ENCODE measurements at places on chromosomes 16 and 17.

DNA sequence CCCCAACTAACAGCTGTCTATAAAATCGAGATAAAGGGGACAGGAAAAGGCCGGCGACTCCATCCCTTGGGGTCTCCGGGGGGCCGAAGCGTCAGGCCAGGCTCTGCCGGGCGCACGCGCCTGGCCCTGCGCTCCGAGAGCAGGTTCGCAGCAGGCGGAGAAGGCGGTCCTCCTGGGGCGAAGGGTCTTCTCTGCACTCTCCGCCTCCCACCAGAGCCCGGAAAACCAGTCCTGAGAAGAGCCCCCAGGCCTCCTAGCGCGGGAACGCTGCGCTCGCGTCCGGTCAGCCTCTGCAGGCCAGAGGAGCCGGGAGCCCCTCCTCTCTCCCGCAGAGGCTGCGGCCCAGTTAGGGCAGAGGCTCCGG, 5.1 kb downstream of the FOXF1 start:
- no peak for DNase-seq

DNA sequence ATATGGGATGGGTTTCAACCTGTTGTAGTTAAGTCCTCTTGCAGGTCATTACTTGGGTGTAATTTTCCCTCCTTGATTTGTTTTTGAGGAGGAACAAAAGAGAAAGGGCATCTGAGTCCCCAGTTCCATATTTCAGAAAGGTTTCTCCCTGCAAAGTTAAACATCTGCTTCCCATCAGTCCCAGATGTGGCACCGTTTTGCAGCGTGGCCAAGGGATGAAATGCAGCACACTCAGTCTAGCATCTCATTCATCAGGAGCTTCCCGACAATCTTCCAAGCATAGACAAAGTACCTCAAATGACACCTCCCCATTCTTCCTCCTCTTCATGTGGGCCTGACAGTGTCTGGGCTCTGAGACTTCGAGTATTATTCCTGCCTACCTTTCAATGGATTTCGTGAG, 363.7 kb upstream of the SOX9 start:
- no peak for DNase-seq

GRCh38 chr17:7774055-7774521, 56.5 kb downstream of the DNAH2 start:
- no peak for DNase-seq

- no peak for DNase-seq
These were observed 11.0 kb downstream of the AMFR start for GRCh38 chr16:56414366-56414765.

DNA sequence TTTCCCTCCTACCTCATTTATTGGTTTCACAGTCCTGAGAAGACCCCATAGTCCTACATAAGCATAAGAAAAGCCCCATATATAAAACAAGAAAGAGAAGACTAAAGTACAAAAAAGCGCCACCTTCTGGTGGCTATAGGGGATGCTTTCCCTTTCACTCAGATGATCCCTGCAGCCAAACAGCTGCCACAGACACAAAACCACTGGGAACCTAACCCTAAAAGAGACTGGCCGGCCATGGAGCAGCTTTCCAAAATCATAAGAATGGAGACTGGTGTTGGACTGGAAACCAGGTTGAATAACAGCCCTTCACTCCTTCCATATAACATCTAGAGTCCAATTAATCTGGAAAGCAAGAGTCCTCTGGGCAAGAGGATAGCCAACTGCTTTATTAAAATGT, 11.4 kb downstream of the DYNC1LI2 start:
- peak; percentile 42 for DNase-seq

GRCh38 chr16:88533932-88534637, 36.1 kb upstream of the ZC3H18 start:
- DNase-seq, result no peak

GRCh38 chr17:30104575-30105339, 11.9 kb upstream of the NSRP1 start:
- peak; percentile 99 for DNase-seq

DNA sequence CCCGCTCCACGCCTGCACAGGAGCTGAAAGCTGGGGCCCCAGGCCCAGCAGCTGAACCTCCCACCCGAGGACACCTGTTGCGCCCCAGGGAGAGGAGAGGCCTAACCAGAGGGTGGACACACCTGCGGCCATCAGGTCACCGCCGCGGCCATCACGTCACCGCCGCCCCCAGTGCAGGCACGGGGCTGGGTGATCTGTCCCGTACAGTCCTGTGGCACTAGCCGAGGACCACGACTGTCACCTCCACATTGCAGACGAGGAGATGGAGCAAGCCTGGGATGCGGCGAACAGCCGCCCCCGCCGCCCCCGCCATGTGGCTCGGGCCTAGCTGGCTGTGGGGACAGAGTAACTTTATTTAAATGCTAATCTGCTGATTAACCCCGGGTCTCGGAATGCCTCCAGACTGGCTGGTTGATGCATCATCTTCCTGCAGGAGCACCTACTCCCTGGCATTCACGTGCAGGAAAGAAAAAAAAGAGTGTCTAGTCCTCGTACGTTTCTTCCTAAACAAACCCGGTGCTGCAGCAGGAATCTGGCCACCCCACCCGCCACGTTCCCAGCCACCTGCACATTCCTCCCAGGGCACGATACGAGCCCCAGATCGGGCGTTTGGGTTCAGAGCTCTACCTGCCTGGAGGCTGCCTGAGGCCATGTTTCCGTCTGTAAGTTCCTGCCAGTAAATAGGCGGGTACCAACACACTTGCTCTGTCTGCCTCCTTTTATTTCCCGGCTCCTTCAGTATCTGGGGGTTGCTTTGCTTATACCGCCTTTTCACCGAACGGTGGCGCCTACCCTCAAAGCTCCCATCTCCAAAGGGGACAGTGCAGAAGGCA, 29.9 kb downstream of the PIEZO1 start:
- DNase-seq, result peak; percentile 69

GRCh38 chr16:49355933-49356665, 17.5 kb upstream of the C16orf78 start:
- no peak for DNase-seq

DNA sequence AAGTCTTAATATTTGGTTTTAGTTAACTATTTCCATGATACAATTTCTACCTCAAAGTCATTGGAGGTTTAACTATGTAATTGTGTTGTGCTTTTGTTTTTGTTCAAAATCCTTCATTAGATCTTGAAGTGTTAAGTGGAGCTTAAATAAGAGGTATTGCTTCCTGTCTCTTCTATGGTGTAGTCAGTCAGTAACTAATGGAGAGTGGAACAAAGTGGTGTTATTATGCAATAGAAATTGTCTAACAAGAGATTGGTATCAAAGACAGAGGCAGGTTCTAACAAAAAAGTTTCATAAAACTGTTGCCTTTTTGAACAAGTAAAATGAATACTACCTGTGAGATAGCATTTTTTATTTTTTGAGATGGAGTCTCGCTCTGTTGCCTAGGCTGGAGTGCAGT, 45.2 kb downstream of the GRB7 start:
- DNase-seq, result no peak

DNA sequence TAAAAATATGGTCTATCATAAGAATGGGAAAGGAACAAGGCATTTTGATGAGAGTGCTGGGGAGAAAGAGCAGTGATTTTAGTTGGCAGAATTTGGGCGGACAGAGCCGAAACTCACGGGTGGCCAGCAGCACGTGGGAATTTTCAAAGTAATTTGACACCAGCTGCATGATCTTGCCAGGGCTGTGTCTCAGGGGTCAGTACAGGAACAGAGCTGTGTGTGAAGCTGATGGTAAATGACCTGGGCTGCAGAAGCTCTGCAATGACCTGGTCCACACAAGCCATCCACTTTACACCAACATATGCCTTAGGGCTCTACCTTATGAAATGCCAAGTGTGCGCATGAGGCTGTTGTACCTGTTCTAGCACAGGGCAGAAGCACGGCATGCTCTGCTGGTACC, 112.0 kb downstream of the ZFHX3 start:
- DNase-seq, result no peak

DNA sequence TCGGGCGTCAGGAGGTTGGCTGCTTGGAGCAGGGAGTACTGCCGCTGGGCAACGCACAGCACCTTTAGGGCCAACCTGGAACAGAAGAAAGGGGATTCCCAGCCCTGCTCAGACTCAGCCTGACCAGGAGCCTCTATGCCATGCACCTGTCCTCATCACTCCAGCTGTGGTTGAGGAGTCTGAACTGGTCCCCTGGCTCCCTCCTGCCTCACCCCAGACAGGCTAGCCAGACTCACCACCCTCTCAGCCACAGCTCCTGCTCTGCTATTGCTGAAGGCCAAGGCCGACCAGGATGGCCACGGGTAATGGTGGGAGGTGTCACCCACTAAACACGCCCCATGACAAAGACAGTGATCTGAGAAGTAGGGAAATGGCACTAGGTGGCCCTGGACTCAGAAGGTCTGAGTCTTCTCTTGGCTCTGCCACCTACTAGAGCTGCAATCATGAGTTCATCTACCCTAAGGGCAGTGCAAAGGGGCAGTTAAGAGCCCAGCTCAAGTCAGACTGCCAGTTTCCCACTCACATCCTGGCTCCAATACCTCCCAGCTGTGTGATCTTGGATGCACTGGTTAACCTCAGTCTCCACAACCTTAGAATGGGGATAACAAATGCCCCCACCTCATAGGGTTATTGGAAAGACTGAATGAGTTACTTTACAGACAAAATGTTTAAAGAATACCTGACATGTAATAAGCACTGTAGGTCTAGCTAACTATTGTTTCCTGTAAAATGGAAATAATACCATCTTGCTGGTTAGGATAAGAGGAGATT, 13.8 kb upstream of the GFAP start:
- no peak for DNase-seq

- DNase-seq, result no peak
These were observed 20.1 kb downstream of the COX11 start for GRCh38 chr17:54948380-54948779.

GRCh38 chr17:2803386-2803785, 7.1 kb downstream of the RAP1GAP2 start:
- no peak for DNase-seq

- no peak for DNase-seq
These were observed 216.3 kb upstream of the PSMD7 start for GRCh38 chr16:74080311-74080710.

DNA sequence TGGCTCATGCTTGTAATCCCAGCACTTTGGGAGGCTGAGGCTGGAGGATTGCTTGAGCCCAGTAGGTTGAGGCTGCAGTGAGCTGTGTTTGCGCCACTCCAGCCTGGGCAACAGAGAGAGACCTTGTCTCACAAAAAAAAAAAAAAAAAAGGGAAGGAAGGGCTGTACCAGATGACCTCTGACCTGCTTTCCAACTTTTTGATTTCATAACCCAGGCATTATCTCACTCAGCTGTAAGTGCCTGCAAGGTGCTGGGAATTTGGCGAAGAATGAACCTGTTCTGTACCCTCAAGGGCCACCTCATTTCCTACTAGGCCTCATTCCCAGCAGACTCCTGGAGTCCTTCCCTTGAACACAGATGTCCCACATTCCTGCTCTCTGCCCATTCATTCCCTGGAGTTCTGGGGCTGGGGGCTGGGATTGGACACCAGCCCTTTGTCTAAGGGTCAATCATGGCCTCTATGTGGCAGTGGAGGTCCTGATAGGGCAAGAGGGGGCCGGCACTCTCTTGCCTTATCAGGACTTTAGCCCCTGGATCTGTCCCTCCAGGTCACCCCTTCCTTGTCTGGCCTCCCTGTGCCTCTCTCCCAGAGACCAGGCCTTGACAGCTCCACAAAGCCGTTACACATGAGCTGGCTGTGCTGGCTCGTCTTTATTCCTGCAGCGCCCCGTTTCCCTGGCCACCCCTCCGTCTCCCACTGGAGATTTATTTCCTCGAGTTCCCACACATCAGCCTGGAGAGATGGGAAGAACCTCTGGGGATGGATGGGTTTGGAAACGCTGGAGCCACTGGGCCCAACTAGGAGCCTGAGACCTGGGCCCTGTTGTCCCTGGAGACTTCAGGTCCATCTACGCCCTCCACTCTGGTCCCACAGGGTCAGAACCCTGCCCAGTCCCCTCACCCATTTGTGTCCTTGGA, 821 bp upstream of the GFAP start:
- no peak for DNase-seq

DNA sequence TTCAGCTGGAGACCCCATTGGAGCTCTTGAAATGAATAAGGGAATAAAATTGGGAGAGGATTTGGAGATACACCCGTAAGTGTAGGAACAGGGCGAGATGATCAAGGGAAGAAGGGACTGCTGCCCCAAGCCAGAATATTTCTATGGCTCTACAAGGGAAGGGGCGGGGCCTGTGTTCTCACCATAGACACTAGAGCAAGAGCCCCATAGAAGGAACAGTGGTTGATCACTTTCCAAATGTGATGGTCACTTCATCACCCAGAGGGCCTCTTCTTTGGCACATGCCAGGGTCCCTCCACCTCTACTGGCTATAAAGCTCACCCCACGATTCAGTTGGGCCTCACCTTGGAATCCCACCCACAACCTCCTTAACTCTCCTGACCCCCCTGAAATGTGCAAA, 25.0 kb downstream of the GPRC5B start:
- no peak for DNase-seq

- DNase-seq, result no peak
These were observed 70.3 kb downstream of the MYO1D start for GRCh38 chr17:32806646-32807045.

GRCh38 chr16:84096447-84097005, 20.2 kb downstream of the MBTPS1 start:
- no peak for DNase-seq

GRCh38 chr17:77264617-77265230, 124.0 kb downstream of the SEC14L1 start:
- no peak for DNase-seq

GRCh38 chr17:31645351-31645750, 213.7 kb downstream of the COPRS start:
- DNase-seq, result no peak

GRCh38 chr16:330741-331140, 21.8 kb downstream of the AXIN1 start:
- DNase-seq, result no peak

GRCh38 chr16:8080817-8081216, 509.5 kb downstream of the TMEM114 start:
- DNase-seq, result no peak

GRCh38 chr16:2487517-2487842, 12.6 kb downstream of the TBC1D24 start:
- DNase-seq, result no peak

DNA sequence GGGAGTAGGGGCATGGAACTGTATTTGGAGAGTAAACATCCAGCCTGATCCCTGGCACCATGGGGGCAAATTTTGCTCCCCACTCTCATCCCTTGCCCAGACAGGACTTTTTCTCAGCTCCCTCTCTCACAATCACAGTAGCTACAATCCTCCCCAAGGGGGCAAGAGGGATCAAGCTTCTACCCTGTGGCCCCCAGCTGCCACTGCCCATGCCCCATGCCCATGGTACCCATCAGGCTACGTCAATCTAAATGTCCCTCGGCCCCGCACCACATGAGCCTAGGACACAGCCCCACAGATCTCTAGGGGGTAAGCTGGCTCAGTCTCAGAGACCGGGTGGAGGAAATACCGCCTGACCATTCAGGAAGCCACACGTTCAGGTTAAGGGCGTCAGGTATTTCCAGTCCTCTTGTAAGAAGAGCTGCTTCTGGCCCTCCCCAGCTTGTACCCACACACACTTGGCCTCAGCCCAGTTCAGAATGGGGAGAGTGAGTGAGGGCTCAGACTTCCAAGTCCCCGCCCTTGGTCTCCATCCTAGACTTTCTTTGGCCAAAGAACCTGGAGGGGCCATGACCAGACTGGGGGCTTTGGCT, 1.8 kb downstream of the CACNB1 start:
- DNase-seq, result no peak

Measured in SK-N-DZ (cell line).